Activated CD8-positive, alpha-beta memory T cell treated with anti-CD3 and anti-CD28 coated beads, Interleukin-2, amount 50 U/mL, for 48 hours (primary cell): ENCODE measurements at places on chromosomes 2 and 18.

GRCh38 chr2:80642465-80642864, 337.9 kb upstream of the LRRTM1 start:
- no peak for DNase-seq

GRCh38 chr18:63472380-63472779, 4.4 kb upstream of the SERPINB5 start:
- DNase-seq: no peak

GRCh38 chr2:48209214-48209885, 303.1 kb upstream of the FBXO11 start:
- DNase-seq: no peak

DNA sequence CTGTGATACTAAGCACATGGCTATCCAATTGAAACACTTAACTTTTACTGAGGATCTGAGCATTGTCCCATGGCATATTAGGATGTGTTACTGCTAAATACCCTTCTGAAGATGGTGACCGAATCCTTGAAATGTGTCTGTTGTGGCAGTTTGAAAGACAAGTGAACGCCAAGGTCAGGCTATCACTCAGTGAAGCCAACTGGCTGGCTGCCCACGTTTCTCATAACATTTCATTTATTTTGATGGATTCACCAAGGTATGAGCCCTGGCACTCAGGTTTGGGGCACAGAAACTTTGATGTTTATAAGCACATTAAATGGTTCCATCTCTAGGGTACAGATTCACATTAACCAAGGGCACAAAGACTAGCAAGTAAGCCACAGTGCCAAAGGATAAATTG, 850.3 kb downstream of the DPP10 start:
- no peak for DNase-seq

GRCh38 chr18:79790996-79791972, 6.5 kb upstream of the KCNG2 start:
- no peak for DNase-seq

DNA sequence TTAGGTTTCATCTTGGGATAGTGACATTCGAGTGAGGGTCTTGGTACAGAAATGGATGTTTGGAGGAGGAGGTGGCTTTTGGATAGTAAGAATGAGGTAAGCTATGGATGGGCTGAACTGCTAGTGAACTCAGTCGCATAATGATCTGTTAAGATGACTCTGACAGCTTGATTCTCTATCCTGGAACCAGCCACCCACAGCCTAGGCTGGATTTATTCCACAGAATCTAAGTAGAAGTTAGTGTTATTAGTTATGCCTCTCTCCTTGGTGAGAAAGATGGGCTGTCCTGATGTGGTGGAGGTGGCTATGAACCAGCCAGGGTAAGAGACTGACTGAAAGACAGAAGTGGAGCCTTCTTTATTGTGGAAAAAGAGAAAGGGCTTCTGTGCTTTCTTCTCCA, 22.4 kb downstream of the IL36A start:
- DNase-seq: no peak

DNA sequence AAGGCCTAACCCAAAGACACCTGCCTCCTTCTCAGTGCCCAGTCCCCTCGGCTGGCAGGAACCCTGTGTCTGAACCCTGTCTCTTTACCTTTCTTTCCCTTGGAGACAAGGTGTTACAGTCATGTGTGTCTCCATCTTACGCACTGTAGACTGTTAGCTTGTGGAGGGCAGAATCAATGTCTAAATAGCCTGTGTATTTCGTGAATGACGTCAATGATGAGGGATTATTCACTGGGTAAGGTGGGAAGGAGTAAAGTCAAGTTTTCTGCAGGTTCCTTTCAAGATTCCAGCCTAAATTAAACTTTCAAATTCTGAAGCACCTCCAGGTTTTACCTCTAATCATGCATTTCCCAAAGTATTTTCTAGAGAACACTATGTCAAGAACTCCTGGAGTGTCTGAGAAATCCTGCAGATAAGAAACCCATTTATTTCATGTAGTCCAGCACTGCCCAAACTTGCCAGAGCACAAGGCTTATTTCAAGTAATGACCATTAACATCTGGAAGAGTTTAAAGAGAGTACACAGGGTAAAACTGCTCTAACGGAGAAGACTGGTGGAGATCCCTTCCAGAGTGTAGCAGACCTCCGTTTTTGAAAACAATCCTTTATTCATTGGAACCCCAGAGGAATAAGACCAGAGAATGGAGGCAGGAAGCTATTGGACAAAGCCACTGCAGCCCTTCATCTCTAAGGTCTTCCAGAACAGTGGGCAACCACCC, 72.8 kb downstream of the KCNF1 start:
- no peak for DNase-seq

DNA sequence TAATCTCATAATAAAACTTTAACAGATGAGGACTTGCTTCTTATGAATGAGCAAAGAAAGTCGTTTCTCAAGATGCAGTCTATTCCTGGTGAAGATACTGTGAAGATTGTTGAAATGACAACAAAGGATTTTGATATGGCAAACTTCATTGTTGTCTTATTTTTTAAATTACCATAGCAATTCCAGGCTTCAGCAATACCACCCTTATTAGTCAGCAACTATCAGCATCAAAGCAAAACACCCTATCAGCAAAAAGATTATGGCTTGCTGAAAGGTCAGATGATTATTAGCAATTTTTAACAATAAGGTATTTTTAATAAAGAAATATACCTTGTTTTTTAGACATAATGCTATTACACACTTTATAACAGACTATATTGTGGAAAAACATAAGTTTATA, 88.3 kb downstream of the COL5A2 start:
- no peak for DNase-seq

- no peak for DNase-seq
Observed at GRCh38 chr2:195413422-195413821, 243.6 kb upstream of the SLC39A10 start.

GRCh38 chr2:130352237-130352636, 3.6 kb upstream of the PTPN18 start:
- DNase-seq: no peak

GRCh38 chr2:114543236-114543766, 100.9 kb downstream of the DPP10 start:
- no peak for DNase-seq

GRCh38 chr2:130390460-130391057, 34.7 kb downstream of the PTPN18 start:
- no peak for DNase-seq

- peak; percentile 54 for DNase-seq
Observed at GRCh38 chr18:2907550-2908135, 60.8 kb downstream of the EMILIN2 start.

DNA sequence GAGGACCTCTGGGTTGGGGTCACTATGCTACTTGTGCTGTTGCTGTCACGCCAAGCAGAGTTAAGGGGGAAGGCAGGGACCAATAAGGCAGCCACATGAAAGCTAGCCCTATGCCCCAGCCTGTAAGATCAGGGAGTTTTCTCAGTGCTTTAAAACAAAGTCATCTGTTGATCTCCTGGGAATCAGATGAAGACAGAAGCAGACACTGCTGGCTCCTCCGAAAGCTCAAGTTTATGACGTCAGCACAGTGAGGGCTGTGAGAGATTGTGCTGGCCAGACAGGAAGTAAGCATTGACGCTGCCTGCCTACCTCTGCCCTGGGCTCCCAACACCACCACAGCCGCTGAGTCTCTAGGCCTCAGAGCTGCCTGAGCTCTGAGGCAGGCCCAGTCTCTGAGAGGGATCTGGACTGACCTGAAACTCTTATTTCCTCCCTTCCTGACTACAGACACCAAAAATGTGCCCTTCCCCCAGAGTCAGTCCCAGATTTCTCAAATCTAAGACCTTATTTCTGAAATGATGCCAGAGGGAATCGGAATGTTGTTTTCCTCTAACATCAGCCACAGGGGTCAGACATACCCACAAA, 118.1 kb upstream of the EPAS1 start:
- DNase-seq: no peak

GRCh38 chr2:73859721-73860586, 31.2 kb downstream of the STAMBP start:
- no peak for DNase-seq

DNA sequence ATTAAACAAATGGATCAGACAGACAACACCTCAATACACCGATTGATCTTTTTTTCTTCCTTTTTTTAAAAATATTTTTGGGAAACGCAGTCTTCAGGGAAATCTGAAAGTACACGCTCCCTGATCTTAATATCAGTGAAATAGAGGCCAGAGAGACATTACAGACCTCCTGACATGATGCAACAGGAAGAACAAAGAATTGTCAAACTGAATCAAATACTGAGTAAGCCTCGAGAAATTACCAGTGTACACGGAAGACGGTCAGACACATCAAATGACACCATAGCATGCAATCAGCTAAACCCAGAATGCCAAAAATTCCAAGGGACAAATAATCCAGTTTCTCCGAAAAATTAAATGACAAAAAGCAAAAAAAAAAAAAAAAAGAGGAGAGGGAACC, 80.2 kb upstream of the NFU1 start:
- DNase-seq: no peak

- DNase-seq: no peak
Observed at GRCh38 chr2:63484481-63484880, 103.8 kb downstream of the WDPCP start.

DNA sequence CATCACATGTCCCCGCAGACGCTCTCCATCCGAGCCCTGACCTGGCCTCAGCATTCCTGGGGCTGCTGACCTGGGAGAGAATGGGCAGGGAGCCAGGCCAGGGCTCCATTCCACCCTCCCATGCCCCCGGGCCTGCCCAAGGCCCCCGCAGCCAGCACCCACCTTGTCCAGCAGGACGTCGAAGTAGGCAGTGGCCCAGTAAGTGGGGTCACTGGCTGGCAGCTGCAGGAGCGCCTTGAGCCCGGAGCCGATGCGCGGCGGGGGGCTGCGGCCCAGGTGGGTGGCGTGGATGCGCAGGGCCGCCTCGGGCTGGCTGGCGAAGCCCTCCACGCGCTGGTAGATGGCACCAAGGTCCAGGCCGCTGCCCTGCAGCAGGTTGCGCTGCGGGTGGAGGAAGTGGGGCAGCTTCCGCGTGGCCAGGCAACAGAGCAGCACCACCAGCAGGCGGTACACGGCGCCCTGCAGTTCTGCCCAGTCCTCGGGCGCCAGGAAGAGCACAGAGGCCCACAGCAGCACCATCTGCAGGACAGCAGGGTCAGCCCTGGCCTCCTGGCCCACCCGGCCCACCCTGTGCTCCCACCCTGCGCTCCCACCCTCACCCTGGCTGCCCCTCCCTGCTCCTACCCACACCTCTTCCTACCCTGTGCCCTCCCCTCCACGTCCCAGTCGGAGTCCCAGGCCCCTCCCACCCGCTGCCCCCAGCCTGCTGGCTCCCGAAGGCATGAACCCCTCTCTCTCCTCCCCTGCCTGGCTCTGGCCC, 7.6 kb downstream of the MAB21L4 start:
- no peak for DNase-seq

DNA sequence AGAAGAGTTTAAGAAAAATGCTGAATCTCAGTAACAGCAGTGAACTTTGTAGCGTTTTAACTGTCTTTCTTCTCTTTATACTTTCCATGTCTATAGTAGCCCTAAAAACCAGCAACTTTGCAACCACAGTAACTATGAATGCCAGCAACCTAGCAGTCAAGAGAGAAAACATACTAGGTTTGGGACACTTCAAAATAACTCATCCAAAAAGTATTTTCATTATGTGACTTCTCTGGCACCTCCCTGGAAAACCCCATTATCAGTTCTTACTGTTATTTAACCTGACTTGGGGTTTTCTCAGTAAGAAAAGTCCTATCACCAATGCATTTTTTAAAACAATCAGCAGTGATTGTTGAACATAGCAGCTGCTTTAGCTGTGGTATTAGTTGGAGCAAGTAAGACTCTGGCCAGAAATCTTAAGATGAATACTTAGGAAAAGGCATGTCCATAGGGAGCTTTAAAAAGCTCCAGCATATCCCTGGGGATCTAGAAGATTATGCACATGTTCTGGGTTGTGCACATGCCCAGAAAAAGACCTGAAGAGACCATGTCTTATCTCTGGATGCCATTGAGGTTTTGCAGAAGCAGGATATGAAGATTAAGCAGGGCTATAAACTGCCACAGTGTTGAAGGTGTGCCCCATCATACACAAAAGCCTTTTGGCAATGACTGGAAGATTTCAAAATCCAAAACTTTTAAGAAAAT, 411.3 kb downstream of the CMPK2 start:
- DNase-seq: no peak

DNA sequence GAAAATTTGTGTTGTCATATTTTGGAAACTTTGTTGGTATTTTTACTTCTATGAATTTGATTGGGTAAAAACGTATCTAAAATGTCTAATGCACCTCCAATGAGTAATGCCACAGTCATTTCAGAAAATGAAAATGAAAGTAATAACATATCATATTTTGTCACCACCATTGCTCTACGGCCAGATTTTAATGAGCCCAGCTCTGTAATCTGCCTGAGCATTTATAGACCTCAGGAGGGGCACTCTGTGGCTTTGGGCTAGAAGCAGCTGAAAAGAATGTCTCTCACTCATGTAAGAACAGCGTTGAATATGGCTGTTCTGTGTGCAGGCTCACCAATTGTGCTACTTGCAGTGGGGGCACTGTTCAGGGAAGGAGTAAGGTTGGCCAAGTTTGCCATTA, 32.7 kb upstream of the ABCA12 start:
- no peak for DNase-seq

GRCh38 chr2:42071791-42072190, 24.0 kb downstream of the PKDCC start:
- DNase-seq: no peak

GRCh38 chr2:36697424-36698066, 1.0 kb downstream of the VIT start:
- DNase-seq: no peak

GRCh38 chr18:58690259-58690658, 19.0 kb downstream of the MALT1 start:
- no peak for DNase-seq

GRCh38 chr2:213733893-213734292, 449.6 kb downstream of the SPAG16 start:
- no peak for DNase-seq

DNA sequence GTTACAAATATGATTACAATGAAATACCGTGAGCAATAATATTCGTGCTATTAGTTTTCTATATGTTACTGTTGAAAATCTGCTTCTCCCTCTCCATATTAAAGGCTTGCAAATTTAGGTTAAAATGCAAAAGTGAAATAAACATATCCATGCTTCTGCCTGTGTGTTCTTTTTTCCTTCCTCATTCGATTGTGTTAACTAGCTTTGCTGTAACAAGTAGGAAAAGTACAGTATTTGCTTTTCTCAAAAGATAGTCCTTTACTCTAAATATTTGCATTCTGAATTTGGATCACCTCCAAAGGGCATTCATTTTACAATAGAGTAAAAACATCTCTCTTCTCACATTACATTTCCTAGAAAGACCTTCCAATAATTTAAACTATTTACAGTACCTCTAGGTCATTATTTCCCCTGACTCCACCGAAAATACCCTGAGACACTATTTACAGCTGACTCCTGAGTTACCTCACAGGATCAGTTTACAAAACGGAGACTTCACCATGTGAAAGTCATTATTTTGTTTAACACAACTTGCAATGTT, 835.0 kb upstream of the FANCL start:
- no peak for DNase-seq

GRCh38 chr2:145203891-145204290, 684.0 kb upstream of the ZEB2 start:
- DNase-seq: no peak

GRCh38 chr18:39208729-39209128, 1643.1 kb upstream of the CELF4 start:
- no peak for DNase-seq
